ENCODE measurements at places on chromosomes 12 and 14. TPM values are rescaled to one million over a fixed set of nuclear protein-coding genes. Genes with fewer than 3 reads are reported as not detected.

DNA sequence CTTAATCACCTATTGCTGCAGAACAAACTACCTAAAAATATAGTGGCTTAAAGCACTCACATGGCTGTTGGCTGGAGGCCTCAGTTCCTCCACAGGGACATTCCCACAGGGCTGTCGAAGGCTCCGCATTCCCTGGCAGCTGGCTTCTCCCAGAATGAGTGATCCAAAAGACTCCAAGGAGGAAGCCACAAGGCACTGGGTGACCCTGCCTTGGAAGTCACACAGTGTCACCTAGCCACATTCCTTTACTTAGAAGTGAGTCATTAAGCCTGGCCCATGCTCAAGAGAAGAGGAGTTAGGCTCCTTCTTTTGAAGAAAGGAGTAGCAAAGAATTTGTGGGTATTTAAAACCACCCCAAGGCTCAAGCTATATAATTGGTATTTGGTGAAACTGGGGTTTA lies 63.9 kb upstream of the MAP1LC3B2 start:
- no peak for DNase-seq

Gene RBP5
- total RNA-seq: 5.8 TPM

GRCh38 chr14:65222440-65222858 lies 120.1 kb upstream of the MAX start:
- no peak for DNase-seq

GRCh38 chr12:1319212-1319611 lies 275.2 kb downstream of the FBXL14 start:
- no peak for DNase-seq

All from progenitor cell of endocrine pancreas (in vitro differentiated cells).